ENCODE measurements at places on chromosomes 4 and X.

- no peak for DNase-seq
Observed at GRCh38 chr4:5376015-5376414, 324.7 kb downstream of the STK32B start.

- no peak for DNase-seq
Observed at GRCh38 chrX:151393514-151393913, 3.5 kb upstream of the VMA21 start.

DNA sequence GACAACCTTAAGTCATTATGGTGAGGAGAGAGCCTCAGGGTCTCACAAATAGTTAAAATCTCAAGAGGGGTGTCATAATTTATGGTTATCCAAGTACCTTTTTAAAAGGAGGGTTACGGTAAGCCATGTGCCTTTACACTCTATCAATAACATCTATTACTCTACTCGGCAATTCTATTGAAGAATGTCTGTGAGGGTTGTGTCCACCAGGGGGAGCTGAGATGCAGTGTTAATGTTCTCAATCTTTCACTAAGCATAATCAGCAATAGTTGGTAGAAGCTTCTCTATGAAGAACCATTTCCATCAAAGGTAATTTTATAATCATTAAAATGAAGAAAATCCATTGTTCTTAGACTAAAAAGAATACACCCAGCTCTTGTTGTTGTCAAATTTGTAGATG lies 457.4 kb downstream of the CENPC start:
- peak; percentile 81 for DNase-seq

DNA sequence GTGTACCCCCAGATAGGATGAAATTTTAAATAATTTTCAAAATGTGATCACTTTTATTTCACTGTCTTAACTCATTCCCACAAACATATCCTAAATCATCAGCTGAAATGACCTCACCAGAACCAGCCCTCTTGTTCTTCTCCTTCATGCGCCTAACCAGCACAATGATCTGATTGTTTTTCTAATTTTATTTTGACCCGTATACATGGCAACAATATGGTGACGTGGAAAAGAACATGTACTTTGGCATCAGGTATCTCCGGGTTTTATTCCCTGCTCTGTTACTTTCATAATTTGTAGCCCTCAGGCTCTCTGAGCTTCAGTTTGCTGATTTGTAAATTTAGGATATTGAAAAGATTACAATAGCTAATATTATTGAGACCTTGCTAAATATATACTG lies 562.4 kb upstream of the ZFP42 start:
- no peak for DNase-seq

GRCh38 chr4:109015413-109015810 lies 252.6 kb upstream of the ETNPPL start:
- no peak for DNase-seq

DNA sequence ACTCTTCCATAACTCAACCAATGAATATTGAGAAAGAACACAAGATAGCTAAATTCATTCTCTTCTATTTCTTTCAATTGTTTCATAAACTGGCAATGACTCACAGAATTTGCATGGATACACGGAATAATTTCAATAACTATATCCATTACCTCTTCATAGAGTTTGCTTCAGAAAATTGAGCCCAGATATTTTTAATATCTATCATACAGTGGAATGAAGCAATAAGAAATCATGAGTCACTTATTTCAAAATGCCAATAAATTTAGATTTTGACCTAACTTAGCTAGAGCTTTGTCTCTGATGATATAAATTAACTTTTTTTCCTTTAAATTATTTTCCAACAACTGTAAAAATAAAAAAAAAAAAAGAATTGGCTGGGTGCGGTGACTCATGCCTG lies 22.2 kb upstream of the MANBA start:
- no peak for DNase-seq

All from inflammatory macrophage treated with lipopolysaccharide for 1 hour (primary cell).